ENCODE measurements at places on chromosomes 4 and X.

GRCh38 chrX:48794911-48795515 lies 6.9 kb upstream of the HDAC6 start:
- no peak for DNase-seq

GRCh38 chrX:121308276-121308805 lies 260.9 kb downstream of the GLUD2 start:
- DNase-seq, result no peak

GRCh38 chr4:77163641-77164040 lies 6.6 kb downstream of the CCNG2 start:
- no peak for DNase-seq

DNA sequence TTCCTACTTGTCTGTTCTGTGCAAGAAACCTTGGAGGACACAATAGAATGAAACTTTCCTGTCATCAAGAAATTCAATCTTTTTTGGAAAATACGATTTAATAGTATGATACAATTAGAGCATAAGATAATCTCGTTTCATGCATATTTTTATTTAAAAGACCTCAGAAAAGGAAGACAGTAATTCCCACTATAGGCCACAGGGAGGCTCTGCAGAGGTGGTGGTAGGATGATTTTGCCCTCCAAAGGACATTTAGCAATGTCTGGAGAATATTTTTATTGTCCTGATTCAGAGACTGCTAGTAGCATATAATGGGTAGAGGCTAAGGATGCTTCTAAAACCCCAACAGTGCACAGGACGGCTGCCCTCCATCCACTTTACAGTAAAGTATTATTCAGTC lies 68.7 kb downstream of the PAK3 start:
- DNase-seq, result no peak

GRCh38 chrX:123917069-123917468 lies 44.4 kb upstream of the STAG2 start:
- no peak for DNase-seq

DNA sequence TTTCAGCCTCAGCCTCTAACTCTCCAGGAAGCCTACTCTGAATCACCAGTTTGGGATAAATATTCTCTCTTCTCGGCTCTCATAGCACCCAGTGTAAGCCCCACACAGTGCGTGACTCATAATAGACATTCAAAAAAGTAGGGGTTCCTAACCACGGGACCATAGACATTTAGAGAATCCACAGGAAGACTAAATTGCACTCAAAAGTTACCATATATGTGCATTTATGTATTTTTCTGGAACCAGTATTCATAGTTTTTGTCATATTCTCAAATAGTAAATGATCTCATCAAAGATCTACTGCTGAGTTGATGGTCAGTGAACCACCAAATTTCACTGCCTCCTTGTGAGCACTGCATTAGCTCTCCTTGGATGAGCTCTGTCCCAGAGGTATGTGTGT lies 625.7 kb downstream of the SMARCA1 start:
- no peak for DNase-seq

DNA sequence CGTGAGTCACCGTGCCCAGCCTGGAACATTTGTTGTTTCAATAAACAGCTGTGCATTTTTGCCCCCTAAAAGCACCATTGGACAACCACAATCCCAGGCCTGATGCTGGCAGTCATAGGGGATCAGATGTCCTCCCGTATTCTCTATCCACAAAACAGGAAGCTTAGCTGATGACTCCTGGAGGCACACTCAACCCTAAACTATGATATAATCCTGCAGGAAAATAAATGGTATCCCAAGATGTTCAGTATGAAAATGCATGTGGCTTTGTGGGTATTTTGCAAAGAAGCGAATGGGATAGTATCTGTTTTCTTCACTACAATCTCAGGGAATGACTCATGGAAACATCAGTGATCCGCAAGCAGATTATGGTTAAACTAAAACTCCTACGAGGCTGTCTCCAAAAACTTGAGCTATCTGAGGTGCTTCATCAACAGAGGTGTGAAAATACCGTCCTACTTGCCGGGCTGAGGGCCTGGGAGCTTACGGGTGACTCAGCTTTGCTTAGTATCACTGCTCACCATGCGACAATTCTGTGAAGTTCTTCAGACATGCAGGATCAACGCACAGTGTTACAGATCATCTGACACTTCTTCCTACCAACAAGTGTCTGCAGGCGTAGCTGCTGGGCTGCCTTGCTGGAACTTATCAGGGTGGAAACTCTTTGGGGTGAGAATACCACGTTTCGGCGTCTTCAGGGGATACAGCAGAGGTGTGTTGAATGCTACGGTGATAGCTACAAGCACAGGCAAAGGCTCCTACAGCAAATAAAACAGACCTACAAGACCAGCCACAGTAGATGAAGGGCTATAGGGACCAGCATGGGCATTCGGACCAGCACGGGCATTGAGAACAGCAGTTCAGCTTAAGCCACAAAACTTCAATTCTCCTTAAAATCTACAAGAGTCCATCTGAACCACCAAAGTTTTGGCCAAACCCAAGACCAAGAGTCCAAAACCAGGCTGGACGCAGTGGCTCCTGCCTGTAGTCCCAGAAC lies 148.5 kb downstream of the DHRSX start:
- DNase-seq, result no peak

DNA sequence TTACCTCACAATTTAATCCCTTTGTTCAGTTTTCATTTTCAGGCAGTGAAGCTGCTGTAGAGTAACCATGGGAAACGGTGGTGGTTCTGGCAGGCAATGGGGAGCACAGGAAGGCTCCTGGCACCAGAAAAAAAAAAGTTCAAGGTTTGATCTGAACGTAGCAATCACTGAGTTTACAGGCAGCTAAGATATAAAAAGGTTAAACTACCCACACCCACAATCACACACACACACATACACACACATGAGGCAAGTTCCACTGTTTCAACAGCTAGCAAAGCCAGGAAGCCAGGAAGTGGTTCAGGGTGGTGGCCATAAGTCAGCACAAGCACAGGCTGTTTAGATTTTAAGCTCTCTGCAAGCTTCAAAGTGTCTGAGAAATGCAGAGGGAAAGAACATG lies at the start of gene SULT1B1:
Gene SULT1B1, minus strand, starts transcription at position 166 of the 400 bp plus-strand sequence. CDS start 5,403 bp downstream, outside the sequence.
- no peak for DNase-seq

GRCh38 chrX:72381439-72382201 lies 75.9 kb upstream of the CITED1 start:
- DNase-seq, result no peak

- no peak for DNase-seq
Measured at GRCh38 chr4:41065434-41066006, 148.8 kb downstream of the APBB2 start.

GRCh38 chr4:2630556-2631273 lies 94.3 kb downstream of the FAM193A start:
- no peak for DNase-seq

- DNase-seq, result no peak
Measured at GRCh38 chr4:113303315-113303714, 253.9 kb downstream of the ANK2 start.

DNA sequence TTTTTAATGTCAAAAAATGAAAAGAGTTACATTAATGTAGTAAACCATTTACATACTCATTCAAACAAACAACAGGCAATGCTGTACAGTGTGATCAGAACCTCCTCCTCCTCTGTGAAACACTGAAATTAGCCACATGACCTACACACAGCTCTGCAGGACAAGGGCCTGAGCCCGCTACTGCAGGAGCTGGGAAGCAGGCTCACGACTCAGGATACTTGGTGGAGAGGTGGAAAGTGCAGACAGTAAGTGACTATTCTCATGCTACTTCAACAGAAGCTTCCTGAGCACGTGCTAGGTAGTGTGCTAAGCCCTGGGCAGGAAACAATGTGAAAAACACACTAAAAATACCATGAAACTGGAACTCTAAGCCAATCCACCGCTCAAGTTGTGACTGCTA lies 56.8 kb downstream of the TAPT1 start:
- no peak for DNase-seq

DNA sequence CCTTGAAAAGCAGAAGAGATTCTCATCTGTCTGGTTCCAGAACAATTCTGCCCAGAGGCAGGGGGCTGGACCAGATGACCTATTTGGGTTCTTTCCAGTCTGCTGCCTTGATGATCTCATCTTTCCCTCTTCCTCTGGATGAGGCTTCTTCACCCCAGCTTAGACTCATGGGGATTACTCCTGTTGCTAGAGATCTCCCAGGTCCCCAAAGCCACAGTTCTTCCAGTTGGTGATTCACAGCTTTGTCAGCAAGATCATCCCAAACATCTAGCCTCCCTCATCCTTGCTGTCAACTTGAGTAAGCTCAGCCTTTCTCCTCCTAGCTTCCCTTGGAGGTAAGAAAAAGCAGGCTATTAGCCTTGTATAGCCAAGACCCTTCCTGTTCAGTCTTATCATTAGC lies 64.2 kb upstream of the PJA1 start:
- no peak for DNase-seq

GRCh38 chr4:158255727-158256324 lies 45.5 kb downstream of the TMEM144 start:
- no peak for DNase-seq

DNA sequence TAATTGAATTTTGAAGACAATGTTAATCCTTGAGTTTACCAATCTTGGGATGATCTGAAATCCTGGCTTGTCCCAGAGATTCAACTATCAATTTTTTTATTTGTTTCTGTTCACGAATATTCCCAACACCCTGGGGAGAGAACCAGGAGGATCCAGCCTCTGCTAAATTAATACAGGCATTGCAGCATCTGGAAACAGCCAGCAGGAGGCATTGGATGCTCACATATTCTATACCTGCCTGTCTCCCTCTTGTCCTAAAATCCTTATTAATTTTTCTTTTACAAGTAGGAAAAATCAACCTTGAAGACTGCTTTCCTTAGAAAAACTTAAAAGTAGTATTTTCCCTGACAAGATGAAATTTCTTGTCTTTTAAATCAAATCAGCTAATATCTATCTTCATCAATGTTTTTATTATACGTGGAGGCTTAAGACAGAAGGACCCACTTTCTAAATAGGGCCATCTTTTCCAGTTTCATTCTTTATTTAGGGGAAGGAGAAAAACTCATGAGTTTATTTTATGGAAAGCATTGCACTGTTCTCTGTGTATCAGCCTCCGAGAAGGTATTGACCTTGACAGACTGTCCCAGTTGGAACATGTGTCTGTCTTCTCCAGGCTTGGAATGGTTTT lies 102.4 kb downstream of the CLNK start:
- DNase-seq, result no peak

DNA sequence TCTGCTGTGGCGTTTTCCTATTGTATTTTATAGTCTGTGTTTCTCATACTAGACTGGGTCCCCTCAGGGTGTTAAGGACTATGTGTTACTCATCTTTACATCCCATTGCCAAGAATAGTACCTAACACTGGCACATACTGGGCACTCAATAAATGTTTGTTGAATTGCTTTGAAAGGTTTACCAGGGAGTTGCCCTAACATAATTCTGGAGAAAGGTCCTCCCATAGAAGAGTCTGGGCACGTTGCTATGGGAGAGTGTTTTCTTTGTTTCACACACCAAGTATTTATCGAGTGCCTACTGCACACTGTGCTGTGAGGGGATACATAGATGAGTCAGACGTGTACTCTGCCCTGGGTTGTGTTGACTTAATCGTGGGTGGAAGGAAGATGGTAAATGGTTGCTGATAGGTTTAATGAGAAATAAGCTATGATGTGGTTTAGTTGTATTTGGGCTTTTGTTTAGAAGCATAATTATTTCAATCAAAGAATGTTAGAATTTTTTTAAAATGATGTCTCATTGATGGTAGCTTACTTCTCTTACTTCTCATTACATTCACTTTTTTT lies 42.9 kb downstream of the AFF1 start:
- DNase-seq, result no peak

- no peak for DNase-seq
Measured at GRCh38 chr4:11565899-11566298, 137.2 kb upstream of the HS3ST1 start.

DNA sequence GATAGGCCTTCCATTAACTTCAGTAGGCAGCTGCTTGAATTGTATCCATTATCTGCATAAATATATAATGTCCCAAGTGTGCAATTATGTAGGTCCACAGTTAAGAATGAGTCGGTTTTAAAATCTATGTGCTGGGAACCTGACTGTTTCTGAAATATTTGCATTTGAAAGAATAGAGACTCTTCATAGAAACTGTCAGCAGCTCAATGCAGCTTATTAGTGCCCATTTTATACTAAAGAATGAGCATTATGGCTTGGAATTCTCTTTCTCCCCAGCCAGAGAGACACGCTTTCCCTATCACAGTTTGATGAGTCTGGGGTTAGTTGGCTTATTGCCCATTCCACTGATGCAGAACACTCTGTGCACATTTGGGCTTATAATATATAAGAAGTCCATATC lies 202.0 kb upstream of the PCDH7 start:
- no peak for DNase-seq

GRCh38 chr4:25486171-25486570 lies 109.1 kb downstream of the ANAPC4 start:
- DNase-seq, result no peak

- no peak for DNase-seq
Measured at GRCh38 chrX:85017721-85018120, 14.0 kb downstream of the APOOL start.

DNA sequence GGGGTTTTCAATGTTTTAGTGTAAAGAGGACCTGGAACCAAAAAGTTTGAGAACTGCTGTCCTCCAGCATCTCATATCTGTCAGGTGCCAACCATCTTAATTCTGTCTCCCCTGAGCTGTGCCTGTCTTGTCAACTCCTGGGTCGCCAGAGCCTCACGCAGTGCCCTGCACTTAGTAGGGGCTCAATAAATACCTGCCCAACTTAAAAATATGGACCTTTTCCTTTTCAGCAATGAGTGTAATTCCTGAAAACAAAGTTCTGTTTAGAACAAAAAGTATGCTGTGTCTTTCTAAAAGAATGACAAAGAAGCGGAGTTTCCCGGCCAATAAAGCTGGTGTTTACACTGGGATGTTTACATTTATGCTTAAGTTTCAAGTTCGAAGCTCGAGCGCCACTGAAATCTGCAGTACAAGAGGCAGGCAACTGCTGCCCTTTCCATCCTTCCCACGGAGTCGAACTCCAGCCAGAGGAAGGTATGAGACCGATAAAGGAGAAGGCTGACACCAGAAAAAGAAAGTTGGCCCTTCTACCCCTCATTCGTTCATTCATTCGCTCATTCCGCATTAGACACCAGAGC lies 1.1 kb upstream of the HTATSF1 start:
- no peak for DNase-seq

DNA sequence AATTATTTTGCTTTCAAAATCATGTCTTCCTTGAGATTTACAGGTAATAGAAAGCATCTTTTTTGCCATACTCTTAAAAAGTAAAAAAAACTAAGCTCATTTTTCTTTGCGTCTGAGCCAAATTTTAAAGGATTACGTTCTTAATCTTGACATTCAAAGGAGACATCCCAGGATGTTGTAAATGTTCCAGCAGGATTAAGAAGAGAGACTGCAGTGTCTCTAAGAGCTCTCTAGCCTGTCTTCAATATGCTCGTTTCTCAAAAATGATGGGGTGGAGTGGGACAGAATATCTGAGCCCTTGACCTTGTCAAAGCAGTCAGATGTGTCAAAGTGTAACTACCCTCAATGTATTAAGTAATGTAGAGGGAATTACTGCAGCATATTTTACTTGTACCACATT lies 363.3 kb downstream of the PCDH7 start:
- DNase-seq, result no peak

GRCh38 chr4:6929812-6930464 lies 20.3 kb downstream of the TBC1D14 start:
- DNase-seq, result no peak

All from stimulated activated CD4-positive, alpha-beta T cell treated with anti-CD3 and anti-CD28 coated beads, Interleukin-1b, Interleukin-23, amount 100 ng/mL, for 1 hour (primary cell).